Right atrium auricular region (tissue), 2 donors: ENCODE measurements at places on chromosomes 16 and 17. TPM values are rescaled to one million over a fixed set of nuclear protein-coding genes. Genes with fewer than 3 reads are reported as not detected.

DNA sequence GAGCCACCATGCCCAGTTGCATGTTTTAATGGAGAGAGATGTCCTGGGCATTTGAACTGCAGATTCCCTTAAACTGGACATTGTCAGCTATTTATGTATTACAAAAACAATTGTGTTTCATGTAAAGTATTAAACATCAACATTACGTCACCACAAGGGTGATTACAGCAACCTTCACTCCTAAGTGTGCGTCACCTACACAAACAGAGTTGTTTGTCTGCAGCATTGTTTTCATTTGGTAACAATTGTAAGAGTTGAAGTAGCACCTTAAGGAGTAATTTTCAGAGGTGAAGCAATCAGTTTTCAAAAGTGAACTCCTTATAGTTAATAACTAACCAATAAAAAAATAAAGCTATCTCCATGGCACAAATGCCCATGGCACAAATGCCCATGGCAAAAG lies 271.4 kb downstream of the IRX3 start:
- no peaks in the 10 kb centered on the region for H3K36me3 ChIP-seq
- H3K4me3 ChIP-seq, result no peak overlapping the region
- no peak overlapping the region for H3K27ac ChIP-seq
- no peaks in the 10 kb centered on the region for H3K4me1 ChIP-seq
- H3K27me3 ChIP-seq, result no peaks in the 10 kb centered on the region

Gene KRTAP4-6
- total RNA-seq, result not detected

Gene KRTAP2-1
- total RNA-seq, result not detected

- no peak overlapping the region for H3K27ac ChIP-seq
- H3K4me3 ChIP-seq, result no peak overlapping the region
- H3K36me3 ChIP-seq, result no peaks in the 10 kb centered on the region
- no peaks in the 10 kb centered on the region for H3K27me3 ChIP-seq
- H3K4me1 ChIP-seq, result no peaks in the 10 kb centered on the region
Observed at GRCh38 chr17:70473049-70473448, 303.7 kb downstream of the KCNJ2 start.

DNA sequence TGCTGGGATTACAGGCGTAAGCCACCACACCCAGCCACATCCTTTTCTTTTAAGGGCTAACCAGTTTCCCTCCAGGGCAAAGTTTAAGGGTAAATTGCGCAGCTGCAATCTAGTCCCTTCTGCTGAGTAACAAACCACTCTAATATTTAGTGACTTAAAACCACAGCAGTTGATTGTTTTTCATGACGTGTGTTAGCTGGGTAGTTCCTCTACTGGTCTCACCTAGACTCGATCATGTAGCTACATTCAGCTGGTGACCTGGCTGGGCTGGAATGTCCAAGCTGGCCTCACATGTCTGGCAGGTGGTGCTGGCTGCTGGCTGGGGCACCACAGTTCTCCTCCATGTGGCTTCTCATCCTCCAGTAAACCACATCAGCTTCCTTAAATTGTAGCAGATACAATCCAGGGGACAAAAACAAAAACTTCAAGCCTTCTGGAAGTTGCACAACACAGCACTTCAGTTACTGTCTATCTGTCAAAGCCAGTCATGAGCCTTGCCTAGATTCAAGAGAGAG lies 75.5 kb downstream of the GPRC5B start:
- no peaks in the 10 kb centered on the region for H3K4me1 ChIP-seq
- peak overlapping the region; percentile 64 for H3K27ac ChIP-seq
- DNase-seq, result no peak
- H3K27me3 ChIP-seq, result no peaks in the 10 kb centered on the region
- no peaks in the 10 kb centered on the region for H3K36me3 ChIP-seq

DNA sequence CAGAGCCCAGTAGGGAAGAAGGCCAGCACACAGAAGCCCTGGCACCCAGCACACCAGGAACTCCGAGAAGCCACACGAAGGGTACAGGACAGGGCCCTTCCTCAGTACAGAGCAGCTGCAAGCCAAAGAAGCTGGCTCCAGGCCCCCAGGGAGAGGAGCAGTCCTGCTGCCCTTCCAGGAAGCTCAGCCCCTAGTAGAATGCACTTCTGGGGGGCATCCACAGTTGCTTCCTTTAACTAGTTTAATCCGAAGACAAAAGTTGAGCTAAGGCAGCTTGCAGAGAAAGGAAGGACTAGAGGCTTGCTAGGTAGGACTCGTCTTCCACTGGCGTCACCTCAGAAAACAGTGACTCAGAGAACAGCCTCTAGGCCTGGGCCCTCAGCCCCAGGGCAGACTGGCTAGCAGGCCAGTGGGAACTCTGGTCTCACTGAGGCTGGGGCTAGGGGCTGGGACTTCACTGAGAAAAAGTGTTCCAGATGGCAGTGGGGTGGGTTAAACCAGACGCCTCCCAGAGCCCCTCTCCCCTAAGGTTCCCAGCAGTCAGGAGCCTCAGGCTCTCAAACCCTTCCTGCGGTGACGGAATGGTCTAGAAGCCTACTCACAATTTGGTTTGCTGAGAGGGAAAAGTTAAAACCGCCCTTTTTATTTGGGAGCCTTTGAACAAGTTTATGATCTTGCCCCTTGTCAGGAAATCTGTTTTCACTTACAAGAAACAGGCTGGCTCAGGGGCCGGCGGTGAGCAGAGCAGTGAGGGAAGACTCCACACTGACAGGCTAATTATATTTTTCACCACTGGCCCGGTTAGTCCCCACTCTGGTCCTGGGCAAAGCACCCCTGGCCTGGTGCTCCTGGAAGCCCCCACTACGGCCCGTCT lies 41.4 kb downstream of the ACTG1 start:
- H3K36me3 ChIP-seq, result no peaks in the 10 kb centered on the region
- no peak overlapping the region for H3K4me3 ChIP-seq
- no peak for DNase-seq
- peak overlapping the region; percentile 42 for H3K27ac ChIP-seq
- H3K4me1 ChIP-seq, result no peaks in the 10 kb centered on the region

- H3K27ac ChIP-seq, result peak overlapping the region; percentile 91
- H3K4me1 ChIP-seq, result peaks cover 66% of the 10 kb centered on the region
- H3K27me3 ChIP-seq, result no peaks in the 10 kb centered on the region
- DNase-seq, result no peak
- no peak overlapping the region for H3K4me3 ChIP-seq
Observed at GRCh38 chr17:57106107-57106835, 21.2 kb downstream of the AKAP1 start.
